Posterior cingulate gyrus (tissue), 11 donors: ENCODE measurements at places on chromosomes 1 and 21.

GRCh38 chr1:160651433-160652064, 4.7 kb upstream of the SLAMF1 start:
- no peak for DNase-seq

GRCh38 chr1:74334147-74334546, 99.0 kb downstream of the TNNI3K start:
- DNase-seq = no peak

DNA sequence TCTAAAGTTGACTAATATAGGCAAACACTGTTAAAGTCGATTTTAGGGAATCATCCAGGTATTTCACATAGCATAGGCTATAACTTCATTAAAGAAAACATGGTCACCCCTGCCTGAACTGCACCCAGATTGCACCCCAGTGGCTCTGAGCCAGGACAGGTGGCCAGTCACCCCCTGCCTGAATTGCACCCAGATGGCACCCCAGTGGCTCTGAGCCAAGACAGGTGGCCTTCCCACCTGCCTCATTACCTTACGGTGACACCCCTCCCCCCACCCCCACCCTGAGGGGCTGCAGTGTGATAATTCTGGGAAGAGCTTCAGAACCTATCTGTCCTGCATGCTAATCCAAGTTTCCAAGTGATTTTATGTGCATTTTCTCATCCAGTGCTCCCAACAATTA, 78.9 kb downstream of the DSCAM start:
- no peak for DNase-seq

- DNase-seq = peak; percentile 91
Observed at GRCh38 chr1:26529655-26530409, at the start of gene RPS6KA1. RPS6KA1 (plus strand) TSS chr1:26529761; CDS start chr1:26529921, 160 bp downstream.

DNA sequence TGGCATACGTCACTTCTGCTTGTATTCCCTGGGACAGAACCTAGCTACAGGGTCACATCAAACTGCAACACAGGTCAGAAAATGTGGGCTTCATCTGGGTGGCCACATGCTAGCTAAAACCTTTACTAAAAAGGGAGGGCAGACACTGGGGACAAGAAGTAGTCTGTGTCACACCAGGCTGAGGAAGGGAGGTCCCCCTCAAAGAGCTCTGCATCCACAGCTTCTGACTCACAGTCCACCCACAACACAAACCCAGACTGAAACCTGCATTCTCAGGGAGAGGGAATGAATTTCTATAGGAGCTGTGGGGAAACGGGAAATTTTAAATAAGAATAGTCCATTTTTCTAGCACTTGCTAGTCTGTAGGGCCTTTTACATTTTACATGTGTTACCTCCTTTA, 16.2 kb downstream of the OLIG2 start:
- DNase-seq = no peak

GRCh38 chr1:223454959-223455358, 61.7 kb downstream of the CCDC185 start:
- DNase-seq = no peak

GRCh38 chr1:18299441-18300338, 181.0 kb upstream of the KLHDC7A start:
- DNase-seq = no peak

DNA sequence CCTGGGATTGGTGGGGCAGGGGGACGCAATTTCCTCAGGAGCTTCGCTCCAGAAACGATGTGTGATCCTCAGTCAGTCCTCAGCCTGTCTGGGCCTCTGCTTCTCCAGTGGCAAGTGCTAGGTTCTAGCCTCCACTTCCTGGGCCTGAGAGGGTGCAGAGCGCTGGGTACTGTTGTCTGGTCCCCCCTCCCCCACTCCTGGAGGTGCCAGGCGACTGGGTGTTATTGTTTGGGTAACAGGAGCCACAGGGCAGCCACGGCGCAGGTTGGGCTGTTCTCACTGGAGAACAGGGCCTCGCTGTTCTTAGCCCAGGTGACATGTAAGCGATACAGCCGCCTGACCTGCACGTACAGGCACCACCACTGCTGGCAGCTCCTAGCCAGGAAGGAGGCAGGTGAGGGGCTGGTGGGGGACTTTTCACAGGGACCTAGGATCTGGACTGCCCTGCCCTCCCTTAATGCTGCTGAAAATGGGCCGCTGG, 2.1 kb downstream of the RPS6KA1 start:
- no peak for DNase-seq

GRCh38 chr1:113836534-113836933, 24.3 kb upstream of the RSBN1 start:
- no peak for DNase-seq

DNA sequence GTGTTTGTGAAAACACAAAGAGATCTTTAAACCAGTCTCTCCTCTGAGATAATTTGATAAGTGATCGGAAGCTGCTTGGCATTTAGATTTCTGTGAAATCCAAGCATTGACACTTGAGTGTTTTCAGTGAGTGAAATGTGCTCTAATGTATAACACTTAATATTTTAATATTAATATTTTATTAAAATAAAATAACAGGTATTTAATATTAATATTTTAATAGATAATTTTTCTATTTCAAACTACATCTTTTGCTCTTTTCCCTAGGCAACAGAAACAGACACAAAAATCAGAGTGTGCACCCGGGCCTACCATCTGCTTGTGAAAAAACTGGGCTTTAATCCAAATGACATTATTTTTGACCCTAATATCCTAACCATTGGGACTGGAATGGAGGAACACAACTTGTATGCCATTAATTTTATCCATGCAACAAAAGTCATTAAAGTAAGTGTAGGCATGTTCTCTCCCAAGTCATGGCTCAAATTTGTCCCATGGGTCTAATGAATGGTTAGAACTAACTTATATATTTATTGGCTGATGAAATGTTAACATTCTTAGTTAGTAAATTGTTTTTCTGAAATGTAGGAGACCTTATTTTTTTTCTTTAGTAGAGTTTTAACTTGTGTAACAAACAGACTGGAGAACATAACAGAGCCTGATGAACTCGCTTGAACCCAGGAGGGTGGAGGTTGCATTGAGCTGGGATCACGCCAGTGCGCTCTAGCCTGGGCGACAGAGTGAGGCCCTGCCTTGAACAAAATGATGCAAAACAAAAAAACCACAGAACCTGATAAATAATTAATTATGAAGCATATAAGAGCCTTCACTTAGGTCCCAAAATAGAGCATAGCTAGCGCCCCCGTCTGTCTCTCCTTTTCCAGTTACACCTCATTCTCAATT, 55.2 kb downstream of the MTR start:
- no peak for DNase-seq

DNA sequence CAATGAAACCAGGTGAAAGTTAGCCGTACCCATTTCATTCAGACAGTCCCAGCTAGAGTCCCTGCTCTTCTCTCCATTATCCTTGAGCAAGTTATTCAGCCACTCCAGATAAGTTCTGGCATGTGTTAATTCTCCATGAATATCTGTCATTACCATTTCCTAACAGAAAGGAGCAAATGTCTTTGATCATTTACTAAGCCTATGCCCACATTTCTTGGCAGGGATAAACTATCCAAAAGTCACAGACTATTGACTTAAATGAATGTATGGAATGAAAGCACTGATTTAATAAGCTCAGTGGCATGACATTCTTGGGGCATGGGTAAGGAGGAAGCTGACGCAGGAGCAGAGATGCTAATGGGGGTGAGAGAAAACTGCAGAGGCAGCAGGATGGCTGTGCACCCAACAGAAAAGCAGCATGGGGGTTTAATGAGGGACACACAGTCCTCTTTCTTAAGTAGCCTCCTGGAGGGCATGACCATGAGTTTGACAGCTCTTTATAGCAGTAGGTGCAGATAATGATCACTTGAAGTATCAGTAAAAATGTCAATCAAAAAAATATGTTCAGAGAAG, 17.6 kb upstream of the DHCR24 start:
- no peak for DNase-seq

DNA sequence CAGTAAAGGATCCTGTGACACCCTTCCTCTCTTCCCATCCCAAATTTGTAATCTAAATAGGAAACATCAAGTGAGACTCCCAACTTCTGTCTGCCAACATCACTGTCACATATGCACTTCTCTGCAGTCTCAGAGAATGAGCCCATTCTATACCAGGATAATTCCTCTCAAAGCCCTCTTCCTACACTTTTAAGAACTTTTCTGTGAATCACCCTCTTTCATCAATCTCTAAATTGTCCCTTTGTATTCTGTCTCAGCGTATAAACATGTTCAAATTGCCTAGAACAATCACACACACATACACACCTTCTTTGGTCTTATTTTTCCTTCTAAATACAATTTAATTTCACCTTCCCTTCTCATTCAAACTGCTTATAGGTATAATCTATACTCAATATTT, 111.8 kb downstream of the PTBP2 start:
- DNase-seq = no peak

DNA sequence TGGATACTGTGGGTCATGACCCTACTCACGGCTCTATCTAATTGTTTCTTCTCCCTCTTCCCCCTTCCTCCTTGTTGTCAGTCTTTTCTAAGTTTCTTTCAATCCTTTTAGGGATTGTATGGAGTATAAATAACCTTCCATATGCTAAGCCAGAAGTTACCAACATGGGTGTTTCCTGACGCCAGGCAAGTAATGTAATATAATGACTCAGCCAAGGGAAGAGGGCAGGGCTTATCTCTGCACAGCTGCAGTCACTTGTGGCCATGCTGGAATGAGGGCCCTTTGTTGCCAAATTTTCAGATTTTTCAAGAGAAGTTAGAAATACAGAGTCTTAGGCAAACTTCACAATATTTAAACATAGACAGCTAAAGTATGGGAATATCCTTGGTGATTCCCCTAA, 194.6 kb downstream of the ST6GALNAC3 start:
- no peak for DNase-seq

DNA sequence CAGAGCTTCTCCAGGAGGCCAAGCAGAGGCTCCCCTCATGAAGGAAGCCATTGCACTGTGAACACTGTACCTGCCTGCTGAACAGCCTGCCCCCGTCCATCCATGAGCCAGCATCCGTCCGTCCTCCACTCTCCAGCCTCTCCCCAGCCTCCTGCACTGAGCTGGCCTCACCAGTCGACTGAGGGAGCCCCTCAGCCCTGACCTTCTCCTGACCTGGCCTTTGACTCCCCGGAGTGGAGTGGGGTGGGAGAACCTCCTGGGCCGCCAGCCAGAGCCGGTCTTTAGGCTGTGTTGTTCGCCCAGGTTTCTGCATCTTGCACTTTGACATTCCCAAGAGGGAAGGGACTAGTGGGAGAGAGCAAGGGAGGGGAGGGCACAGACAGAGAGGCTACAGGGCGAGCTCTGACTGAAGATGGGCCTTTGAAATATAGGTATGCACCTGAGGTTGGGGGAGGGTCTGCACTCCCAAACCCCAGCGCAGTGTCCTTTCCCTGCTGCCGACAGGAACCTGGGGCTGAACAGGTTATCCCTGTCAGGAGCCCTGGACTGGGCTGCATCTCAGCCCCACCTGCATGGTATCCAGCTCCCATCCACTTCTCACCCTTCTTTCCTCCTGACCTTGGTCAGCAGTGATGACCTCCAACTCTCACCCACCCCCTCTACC, 19.1 kb downstream of the CSF1 start:
- DNase-seq = no peak

- no peak for DNase-seq
Observed at GRCh38 chr1:65757531-65757930, 35.2 kb upstream of the PDE4B start.

- no peak for DNase-seq
Observed at GRCh38 chr1:108140177-108140576, 60.0 kb downstream of the SLC25A24 start.

GRCh38 chr1:111242805-111243523, 15.5 kb downstream of the CHI3L2 start:
- no peak for DNase-seq

GRCh38 chr1:45047032-45047431, 35.0 kb downstream of the UROD start:
- DNase-seq = no peak

DNA sequence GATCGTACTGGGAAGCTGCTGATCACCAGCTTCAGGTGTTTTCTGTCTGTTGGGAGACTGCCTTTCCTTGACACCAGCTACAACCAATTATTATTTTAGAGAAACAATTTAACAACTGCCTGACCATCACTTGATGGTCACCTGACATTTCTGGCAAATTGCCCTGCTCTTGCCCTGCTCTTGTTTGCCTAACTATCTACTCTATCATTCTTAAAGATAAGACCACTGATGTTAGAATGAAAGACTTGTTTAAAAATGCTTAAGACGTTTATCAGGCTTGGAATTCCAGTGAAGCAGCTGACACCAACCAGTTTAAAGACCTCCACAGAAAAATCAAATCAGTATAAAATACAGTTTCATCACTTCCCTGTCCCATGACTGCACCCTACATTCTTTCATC, 423.3 kb upstream of the CAMK1G start:
- no peak for DNase-seq
